ENCODE measurements at places on chromosomes 12 and 14.
A peak's percentile ranks its signal among the peaks of the same experiment; 100 is the strongest.

DNA sequence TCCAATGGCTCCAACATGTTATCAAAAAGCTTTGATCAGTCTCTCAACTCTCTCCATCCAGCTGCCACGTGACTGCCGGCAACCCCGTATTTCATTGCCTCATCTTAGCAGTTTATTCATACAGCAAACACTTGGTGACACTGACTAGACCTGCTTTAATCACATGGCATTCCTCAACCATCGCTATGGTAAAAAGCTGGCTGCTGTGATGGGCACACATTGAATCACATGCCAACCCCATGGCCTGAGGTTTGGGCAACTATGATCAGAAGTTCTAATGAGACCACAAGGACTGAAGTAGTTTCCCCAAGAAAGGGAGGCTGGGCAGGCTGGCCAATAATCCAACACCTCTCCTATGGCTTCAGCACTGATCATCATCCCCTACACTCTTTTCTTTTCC, 40.6 kb upstream of the TAS2R42 start:
- DNase-seq: no peak

DNA sequence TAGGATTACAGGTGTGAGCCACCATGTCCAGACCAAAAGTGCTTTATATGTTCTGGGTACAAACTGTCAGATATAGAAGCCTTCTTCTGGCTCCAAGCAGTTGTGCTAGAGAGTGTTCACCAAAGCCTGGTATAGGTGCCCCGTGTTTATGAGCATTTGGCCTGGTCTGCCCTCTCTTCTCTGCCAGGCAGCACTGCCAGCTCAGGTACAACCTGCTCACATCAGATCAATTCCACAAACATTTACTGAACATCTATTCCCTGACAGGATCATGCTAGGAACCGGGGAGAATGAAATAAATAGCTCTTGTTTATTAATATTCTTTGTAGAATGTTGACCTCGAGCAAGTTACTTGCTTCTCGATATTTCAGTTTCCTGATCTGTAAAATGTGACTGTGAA, 20.0 kb upstream of the SOCS2 start:
- no peak for DNase-seq

DNA sequence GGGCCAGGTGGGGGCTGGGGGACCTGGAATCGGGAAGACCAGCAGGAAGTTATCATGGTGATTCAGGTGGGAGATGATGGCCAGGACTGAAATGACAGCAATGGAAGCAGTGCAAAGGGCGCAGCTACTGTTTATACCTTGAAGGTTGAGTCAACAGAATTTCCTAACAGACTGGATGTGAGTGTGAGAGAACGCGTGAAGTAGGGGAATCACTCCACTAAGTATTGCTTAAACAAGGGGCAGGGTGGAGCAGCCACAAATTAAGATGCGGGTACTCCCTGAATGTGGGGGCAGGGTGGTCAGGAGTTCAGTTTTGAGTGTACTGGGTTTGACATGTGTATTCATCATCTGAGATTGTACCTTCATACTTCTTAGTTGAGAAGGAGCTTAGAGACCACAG, 45.1 kb downstream of the MYF5 start:
- no peak for DNase-seq

- DNase-seq: no peak
Observed at GRCh38 chr12:61871485-61871810, 388.8 kb upstream of the USP15 start.

GRCh38 chr12:6049587-6049986, 74.9 kb downstream of the VWF start:
- no peak for DNase-seq

DNA sequence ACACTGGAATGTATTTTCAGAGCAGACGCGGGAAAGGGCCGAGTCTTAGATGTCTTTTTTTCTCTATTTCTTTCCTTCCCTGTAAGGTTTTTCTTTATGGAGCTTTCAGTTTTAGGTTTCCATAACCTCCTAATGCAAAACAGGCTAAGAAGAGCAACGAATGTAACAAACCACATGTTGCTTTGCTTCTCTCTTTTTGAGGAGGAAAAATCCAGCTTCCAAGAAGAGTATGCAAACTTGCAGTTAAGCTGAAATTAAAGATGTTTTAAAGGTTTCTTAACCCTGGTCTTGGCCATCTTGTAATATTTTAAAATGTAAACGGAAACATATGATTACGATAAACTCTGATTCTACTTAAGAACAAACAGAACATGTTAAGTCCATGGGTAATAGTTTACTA, 86.9 kb downstream of the PRICKLE1 start:
- no peak for DNase-seq

GRCh38 chr12:120131116-120131515, 14.6 kb upstream of the RAB35 start:
- DNase-seq: no peak

- DNase-seq: peak; percentile 86
Observed at GRCh38 chr14:24232121-24232644, at the start of gene NEDD8. TSS of gene NEDD8 (minus strand) at chr14:24232367. CDS start at chr14:24232267, 100 bp downstream.

GRCh38 chr12:24143928-24144327, 194.5 kb upstream of the SOX5 start:
- no peak for DNase-seq

DNA sequence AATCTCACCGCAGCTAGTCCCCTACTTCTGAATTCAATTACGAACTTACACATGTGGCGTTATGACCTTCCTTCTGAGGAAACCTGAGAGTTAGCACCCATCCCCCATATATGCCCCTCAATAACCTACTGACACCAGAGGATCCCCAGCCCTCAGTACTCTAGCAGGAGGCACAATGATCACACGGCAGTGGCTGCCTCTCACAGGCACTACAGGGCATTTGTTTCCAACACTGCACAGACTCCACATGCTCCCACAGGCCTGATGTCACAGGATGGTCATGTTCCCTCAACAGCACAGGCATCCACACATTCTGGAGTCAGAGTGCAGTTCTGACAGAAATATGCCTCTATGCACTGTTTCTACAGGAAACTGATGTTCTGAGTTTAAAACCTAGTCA, 17.4 kb downstream of the PPP1CC start:
- DNase-seq: no peak

- no peak for DNase-seq
Observed at GRCh38 chr14:90658541-90658967, 157.7 kb downstream of the TTC7B start.

DNA sequence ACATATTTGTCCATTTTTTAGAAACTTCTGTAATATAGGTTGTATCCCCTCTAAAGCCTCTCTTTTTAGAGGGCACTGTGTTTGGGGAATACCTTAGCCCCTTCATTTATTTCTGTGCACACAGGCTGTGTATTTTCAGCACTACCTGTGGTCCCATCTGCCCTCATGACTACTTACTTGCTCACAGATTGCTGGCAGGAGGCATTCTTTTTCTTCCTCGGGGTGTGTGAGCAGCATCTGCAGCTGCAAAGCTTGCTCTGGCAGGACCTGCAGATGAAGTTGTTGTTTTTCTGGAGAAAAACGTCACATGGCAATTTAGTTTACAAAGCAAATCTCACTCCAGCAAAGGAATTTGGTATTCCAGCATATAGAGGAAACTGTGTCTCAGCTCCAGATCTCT, 24.3 kb downstream of the ANG start:
- DNase-seq: no peak

GRCh38 chr12:17159506-17160300, 553.7 kb upstream of the LMO3 start:
- no peak for DNase-seq

DNA sequence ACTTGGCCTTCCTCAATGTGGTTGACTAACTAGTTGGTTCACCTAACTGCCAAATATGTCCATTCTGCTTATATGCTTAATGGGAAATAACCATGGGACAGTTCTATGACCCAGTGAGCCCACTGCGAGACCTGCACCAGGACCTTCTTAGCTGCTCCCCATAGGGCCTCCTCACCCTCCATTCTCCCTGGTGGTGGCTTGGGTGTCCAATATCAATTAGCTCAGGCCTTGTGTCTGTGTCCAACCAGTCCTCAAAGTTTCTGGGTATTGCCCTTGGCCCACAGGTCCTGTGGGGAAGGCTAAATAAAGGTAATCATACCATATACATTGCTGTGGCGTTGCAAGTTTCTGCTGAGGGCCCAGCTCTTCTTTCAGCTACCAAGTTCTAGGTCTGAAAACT, 228.2 kb downstream of the PCNX1 start:
- DNase-seq: no peak

DNA sequence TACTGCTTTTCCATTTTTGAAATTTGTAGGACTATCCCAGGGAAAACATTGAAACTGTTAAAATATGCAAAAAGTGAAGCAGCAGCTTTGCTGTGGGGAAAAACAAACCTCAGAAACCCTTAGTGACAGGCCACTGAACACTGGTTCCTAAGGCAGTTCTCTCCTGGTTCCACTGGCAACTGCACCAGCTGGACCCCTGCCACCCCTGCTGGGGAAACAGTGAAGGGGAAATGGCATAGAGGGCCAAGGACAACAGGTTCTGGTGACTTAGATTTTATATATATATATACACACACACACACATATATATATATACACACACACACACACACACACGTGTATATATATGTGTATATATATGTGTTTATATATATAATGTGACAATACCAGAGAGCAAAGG, 16.2 kb upstream of the KRT7 start:
- no peak for DNase-seq

- no peak for DNase-seq
Observed at GRCh38 chr14:55881577-55882241, 236.5 kb upstream of the PELI2 start.

- DNase-seq: no peak
Observed at GRCh38 chr12:49537231-49537751, 1.5 kb upstream of the KCNH3 start.

DNA sequence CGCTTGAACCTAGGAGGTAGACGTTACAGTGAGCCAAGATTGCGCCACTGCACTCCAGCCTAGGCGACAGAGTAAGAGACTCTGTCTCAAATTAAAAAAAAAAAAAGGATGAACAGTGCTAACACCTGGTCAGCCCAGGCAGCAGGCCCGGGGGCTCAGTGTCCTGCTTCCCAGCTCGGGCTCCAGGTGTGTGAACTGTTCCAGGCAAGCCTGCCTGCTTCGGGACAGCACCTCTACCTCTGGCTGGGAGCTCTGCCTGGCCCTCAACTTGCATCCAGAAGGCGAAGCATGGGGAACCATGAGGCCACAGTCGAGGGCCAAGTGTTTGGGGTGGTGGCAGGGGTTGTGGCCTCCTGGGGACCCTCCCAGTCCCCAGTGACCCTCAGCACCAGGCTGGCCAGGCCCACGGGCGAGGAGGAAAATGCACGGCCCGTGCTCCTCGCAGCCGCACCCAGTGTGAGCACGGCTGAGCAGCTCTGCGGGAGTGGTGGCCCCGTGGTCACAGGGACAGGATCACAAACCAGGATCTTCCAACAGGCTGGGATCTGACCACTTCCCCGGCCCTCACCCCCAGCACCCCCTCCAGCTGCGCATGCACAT, 15.5 kb downstream of the CDCA4 start:
- no peak for DNase-seq

GRCh38 chr14:50116966-50117365, 594 bp upstream of the VCPKMT start:
- no peak for DNase-seq

DNA sequence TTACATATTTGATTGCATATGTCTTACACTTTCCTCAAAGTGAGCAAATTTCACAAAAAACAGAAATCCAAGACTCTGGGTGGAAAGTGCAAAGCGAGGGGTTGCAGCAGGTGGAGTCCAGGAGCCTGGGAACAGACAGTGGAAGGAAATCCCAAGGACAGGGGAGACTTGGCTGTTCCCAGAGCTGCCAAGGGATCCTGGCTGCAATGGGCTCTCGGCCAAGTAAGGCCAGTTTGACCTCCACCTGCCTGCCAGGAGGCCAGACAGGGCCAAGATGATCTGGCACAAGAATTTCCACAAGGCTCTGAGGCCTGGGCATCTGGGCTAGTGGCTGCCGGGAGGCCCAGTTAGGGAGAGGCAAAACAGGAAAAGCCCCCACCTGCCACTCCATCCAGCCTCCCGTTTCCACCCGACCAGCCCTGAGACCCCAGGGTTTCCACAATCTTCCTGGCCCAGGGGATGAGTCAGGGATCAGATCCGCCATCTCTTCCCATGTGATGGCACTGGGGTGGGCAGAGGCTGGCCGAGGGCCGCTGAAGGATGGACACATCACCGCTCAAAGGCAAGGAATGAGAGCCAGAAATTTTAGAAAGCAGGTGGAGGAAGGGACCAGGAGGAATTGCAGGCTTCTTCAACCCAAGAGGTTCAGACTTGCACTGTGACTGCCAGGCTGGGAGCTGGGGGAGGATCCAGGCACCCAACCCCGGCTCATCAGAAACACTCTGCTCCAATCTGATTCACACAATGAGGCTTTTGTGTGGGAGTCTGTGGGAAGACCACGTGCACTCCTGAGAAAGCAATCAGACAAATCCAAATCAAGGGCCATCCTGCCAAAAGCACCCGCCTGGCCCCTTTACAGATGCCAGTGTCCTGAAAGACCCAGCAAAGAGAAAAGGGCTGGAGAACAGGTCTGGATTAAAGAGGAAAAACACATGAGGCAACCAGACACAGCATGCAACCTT, 16.3 kb downstream of the SCARB1 start:
- no peak for DNase-seq

- no peak for DNase-seq
Observed at GRCh38 chr14:81766321-81766915, 232.8 kb upstream of the SEL1L start.

DNA sequence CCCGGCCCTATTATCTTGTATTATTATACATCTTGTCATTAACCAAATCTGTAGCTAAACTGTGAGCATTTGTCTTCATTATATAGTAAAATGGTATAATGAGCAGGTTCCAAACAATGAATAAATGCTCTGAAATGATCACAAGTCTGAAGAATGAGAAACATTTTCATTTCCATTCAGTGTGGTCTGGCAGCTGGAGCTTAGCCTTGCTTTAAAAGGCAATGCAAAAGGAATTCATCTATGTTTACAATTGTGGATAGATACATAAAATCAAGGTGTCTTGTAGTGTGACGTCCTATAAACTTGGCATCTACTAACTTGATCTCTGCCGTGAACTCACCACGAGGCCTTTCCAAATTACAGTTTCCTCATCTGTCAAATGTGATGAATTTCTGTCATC, 168.3 kb downstream of the RMST start:
- DNase-seq: no peak

- DNase-seq: no peak
Observed at GRCh38 chr14:53354336-53354735, 201.2 kb upstream of the DDHD1 start.

DNA sequence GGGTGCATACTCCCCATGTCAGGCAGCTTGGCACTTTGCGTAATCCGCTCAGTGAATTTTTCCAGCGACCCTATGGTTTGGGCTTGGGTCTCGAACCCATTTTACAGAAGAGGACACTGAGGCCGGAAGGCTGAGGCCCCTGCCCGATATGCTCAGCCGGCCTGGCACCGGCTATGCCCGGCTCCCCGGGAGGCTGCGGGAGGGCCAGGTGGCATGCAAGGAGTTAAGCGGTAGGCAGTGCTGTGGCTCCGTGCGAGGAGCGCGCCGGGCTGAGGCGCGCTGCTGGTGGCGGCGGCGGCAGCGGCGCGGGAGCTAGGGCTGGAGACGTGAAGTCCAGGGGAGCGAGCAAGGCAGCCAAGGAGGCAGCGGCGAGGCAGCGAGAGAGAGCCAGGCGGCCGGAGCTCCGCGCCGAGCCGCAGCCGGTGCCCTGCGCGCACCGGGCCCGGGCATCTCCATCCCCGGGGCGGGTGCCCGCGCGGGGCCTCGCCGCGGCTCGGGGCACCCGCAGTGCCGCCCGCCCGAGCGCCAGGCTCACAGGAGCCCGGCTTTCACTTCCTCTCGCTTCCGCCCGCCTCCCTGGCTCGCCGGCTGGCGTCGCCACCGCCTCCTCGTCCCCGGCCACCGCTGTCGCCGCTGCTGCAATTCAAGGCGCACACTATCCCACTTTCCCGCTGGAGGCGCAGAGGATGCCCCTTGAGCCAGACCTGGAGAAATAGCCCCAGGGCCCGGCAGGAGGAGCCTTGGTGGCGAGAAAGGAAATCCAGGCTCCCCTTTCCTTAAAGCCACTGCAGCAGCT, at the start of gene WSCD2:
Gene WSCD2, plus strand, starts transcription at position 272 of the 796 bp plus-strand sequence. CDS start 66,545 bp downstream, outside the sequence.
- DNase-seq: no peak
